H4 (cell line): ENCODE measurements at places on chromosomes 5 and 9. TPM values are rescaled to one million over a fixed set of nuclear protein-coding genes. Genes with fewer than 3 reads are reported as not detected.

Gene MVB12B
- total RNA-seq: 1.4 and 2.8 TPM in 2 replicates

Gene CD14
- total RNA-seq: not detected in 2 replicates

Gene NIM1K
- total RNA-seq: 0.04 TPM in 1 of 2 replicates, not detected in the other

Gene LCN15
- not detected in 2 replicates for total RNA-seq

Gene PTGER4
- 4.8 and 7.9 TPM in 2 replicates for total RNA-seq

Gene PLAC8L1
- total RNA-seq: not detected in 2 replicates

Gene PLK2
- total RNA-seq: 56.8 and 67.3 TPM in 2 replicates

Gene UNC13B
- 7.4 and 7.8 TPM in 2 replicates for total RNA-seq

Gene GALNT12
- total RNA-seq: 3.1 and 3.6 TPM in 2 replicates

Gene BAAT
- total RNA-seq: not detected in 2 replicates

Gene FREM1
- 0.06 and 0.19 TPM in 2 replicates for total RNA-seq

DNA sequence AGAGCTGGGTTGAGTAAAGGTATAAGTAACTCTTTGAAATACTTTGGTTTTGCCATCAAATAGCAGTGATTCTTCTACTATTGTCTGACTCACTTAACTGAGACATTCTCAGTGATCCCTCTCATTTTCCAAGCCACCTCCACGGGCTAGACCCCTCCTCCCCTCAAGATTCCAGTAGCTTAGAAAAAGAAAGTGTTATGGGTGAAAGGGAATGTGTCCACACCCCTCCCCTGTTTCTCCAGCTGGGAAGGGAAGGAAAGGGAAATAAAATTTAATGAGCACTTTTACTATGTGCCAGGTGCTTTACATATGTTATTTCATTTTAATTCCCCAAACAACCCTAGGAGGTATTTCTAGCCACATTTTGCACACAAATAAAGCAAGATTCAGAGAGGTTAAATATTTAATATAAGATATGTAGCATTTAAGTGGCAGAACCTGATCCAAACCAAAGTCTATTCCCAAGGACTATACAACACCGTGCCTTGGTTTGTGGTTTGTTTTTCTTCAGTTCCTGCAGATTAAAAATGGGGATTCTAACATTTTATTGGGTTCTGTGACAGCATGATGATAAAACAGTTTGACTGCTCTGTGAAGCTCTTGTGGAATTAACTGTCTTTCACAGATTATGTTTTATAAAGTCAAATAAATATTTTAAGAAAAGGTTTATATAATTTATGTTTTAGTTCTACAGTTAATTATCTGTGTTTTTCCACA lies 135.9 kb downstream of the ZSWIM6 start:
- DNase-seq: peak; percentile 32

DNA sequence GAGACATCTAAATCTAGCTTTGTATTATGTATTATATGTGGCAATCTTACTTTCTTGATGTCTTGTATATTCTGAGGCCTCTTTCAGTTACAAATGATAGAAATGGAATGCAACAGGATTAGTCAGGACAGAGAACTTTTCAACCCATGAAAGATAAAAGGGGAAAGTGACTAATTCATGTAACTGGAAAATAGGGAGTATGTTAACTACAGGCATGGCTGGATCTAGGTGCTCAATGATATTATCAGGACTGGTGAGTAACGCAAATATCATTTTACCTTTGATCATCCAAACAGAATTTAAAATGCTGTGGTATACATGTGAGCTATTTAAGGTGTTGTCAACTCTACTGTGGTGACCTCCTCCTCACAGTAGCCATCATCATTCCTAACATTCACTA lies 215.7 kb upstream of the GLRA1 start:
- DNase-seq: no peak

DNA sequence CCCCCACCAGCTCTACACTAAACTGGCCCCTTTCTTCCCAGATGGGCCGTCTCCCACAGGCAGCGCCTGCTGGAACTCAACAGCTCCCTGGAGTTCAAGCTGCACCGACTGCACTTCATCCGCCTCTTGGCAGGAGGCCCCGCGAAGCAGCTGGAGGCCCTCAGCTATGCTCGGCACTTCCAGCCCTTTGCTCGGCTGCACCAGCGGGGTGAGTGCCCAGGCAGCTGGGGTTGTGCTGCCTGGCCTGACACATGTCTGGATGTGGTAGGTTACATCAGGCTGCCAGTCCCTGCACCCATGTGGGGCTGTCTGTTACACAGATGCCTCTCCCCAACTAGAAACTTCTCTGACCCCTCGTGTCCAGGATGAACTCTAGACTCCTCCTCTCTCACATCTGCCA lies 9.8 kb downstream of the NHP2 start:
- DNase-seq: no peak

DNA sequence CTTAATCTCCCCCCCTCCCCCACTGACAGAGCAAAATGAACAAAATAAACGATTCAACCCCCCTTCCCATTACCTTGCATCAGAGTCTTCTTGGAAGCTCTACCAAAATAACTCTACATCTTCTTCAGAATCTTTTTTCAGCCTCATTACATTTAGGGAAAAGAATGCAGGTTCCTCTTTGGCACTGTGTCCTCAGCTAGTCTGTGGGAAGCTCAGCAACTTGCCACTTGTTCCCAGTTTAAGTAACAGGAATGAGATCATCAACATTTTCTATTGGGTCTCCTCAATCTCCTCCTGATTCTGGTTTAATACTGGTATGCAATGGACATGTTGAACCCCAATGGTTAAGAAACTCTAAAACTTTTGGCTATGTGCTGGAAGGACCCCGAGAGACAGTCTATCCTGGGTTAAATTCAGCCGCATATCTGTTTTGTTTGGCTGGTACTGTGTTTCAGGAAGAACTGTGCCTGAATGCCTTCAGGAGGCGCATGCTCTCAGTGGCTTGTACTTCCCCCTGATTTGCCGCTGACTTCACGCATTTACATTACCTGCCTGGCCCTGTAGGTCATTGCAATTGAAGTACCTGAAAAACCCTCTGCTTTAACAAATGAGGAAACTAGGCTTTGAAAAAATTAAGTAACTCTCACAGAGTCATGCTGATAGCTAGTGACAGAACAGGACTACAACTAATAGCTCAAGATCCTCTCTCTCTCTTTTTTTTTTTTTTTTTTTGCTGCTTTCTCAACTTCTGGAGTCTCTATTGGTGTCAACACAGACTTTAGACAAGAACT lies 78.1 kb upstream of the HMHB1 start:
- DNase-seq: no peak

- DNase-seq: no peak
Measured at GRCh38 chr9:98037357-98037756, 19.2 kb upstream of the NANS start.

DNA sequence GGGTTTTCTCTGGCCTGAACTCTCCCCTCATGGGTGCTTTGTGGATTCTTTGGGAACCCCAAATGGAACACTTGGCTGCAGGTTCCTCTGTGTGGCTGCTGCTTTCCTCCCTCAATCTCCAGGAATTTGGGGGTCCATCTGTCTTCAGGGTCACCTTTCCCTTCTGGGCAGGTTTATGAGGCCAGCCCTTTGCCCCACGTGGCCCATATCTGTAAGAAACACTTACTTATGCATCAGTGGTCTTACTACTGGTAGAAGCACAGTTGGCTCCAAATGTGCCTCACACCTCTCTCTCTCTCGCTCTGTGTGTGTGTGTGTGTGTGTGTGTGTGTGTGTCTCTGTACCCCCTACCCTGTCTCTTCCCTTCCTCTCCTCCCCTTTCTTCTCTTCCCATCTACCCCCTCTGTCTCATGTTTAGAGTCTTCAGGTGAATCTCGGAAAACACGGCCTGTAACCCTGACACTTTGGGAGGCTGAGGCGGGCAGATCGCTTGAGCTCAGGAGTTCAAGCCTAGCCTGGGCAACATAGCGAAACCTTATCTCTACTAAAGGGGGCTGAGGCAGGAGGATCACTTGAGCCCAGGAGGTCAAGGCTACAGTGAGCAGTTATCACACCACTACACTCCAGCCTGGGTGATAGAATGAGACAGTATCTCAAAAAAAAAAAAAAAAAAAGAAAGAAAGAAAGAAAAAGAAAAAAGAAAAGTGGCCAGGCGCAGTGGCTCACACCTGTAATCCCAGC lies 26.8 kb downstream of the C5orf15 start:
- no peak for DNase-seq

DNA sequence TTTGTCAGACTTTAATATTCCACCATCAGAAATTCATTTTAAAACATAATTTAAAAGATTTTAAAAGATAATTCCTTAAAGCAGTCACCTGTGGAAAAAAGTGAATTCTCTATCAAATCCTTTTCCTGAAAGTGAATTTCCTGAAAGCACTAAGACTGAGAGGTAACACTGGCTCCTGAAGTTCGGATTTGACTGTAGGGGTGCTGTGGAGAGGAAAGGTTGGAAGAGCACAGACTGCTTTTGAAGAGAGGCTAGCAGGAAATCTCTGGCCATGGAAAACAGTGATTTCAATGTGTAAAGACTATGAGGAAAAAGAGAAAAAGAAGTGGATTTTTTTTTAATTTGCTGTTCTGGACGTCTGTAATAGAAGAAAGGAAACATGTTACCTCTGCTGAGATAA lies 35.7 kb upstream of the TMEM161B start:
- DNase-seq: no peak

- no peak for DNase-seq
Measured at GRCh38 chr5:61619777-61620518, 287.9 kb downstream of the ZSWIM6 start.

DNA sequence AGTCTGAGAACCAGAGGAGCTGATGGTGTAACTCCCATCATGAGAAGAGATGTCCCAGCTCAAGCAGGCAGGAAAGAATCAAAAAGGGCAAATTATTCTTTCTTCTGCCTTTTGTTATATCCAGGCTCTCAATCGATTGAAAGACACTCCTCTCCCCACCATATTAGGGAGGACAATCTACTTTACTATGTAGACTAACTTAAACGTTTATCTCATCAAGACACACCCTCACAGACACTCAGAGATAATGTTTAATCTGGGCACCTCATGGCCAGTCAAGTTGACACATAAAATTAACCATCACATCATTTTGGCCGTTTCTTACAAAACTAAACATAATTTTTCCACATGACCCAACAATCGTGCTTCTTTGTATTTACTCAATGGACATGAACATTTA lies 534.3 kb upstream of the RORB start:
- no peak for DNase-seq

- DNase-seq: no peak
Measured at GRCh38 chr5:33088176-33088575, 352.6 kb upstream of the TARS1 start.

- no peak for DNase-seq
Measured at GRCh38 chr5:122517091-122517490, 205.1 kb downstream of the SNCAIP start.

DNA sequence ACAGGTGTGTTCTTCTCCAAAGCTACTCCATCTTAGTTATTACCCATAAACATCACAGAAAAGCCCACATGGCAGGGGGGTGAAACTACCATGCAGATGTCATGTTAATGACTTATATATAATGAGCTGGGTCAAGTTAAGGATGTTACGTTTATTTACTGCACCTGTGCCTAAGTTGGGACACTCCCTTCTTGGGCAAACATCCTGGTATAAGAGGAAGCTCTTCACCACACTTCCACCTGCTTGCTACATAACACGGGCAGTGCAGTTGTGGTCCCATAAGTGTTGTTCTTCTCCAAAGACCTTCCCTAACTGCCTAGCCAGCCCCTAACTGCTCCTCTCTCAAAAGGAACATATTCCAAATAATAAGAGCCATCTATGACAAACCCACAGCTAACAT lies 9.3 kb upstream of the ZCCHC9 start:
- DNase-seq: no peak

- no peak for DNase-seq
Measured at GRCh38 chr5:1294206-1294834, 548 bp downstream of the TERT start.

- no peak for DNase-seq
Measured at GRCh38 chr5:17099946-17100345, 117.5 kb upstream of the BASP1 start.

DNA sequence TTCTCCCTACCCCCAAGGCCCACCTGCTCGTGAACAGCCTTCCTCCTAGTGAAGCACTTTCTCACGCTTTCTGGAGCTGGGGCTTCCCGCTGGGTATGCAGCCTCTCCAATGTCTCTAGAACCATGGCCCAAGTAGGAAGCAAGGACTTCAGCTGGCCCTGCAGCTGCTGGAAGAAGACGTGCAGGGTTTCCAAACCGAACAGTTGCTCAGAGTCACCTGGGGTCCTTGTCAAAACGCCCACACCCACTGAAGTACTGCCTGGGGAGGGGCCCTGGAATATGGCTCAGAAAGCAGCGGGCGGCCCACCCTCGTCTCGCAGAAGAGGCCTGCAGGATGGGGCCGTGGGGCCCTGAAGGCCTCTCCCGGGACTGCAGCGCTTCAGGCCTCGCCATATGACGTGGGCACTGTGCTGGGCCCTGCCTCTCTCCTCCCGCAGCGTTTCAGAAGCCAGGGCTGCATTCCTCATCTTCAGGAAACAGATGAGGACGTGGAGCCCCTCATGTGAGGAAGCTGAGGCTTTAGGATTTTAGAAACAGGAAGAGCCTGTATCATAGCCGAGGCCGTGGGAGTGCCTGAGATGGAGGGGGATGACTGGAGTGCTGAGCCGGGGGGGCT lies 116.0 kb upstream of the LMX1B start:
- DNase-seq: no peak

DNA sequence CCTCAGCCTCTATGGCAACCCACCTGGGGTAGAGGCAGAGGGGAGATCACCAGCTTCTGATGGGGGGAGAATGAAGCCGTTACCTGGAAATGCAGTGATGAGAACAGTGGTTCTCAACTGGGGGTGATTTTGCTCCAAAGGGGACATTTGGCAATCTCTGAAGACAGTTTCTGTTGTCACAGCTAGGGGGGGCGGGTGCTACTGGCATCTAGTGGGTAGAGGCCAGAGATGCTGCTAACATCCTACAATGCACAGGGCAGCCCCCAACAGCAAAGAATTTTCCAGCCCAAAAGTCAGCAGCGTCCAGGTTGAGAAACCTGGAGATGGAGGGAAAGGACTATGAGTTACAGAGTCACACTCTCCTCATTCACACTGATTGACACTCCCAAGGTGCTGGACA lies 84.5 kb downstream of the FGF1 start:
- no peak for DNase-seq

GRCh38 chr9:10921671-10922070 lies 308.9 kb upstream of the PTPRD start:
- DNase-seq: no peak
